ENCODE measurements at places on chromosomes 4 and X. TPM values are rescaled to one million over a fixed set of nuclear protein-coding genes. Genes with fewer than 3 reads are reported as not detected.

DNA sequence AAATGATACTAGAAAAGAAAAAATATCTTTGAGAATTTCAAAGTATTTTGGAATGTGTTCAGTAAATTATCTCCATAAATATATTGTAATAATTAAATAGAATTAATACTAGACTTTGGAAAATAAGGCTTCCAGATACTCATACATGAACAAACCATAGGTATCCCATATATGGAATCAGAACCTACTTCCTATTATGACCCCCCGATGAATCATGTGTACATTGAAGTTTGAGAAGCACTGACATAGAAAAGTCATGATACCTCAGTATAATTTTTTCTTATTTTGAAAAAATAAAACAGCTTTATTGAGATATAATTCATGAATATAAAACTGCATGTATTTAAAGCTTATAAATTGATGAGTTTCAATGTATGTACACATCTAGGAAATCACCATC, 27.2 kb upstream of the SMARCA5 start:
- DNase-seq = no peak

- no peak for DNase-seq
Observed at GRCh38 chr4:74665346-74665745, 129.0 kb downstream of the BTC start.

DNA sequence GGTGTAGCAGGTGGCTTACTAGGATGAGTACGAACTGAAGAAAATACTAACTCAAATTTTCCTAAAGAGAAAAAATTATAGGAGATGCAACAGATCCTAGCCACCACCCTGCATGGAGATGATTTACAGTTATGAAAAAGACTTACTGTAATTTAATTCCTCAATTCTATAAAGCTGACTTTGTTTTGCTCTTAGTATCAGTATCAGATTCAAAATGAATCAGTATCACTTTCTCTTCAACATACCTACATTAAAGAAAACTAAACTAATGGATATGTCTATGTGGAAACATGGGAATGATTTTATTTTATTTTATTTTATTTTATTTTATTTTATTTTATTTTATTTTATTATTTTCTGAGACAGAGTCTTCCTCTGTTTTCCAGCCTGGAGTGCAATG, 525.8 kb downstream of the NLGN4X start:
- no peak for DNase-seq

DNA sequence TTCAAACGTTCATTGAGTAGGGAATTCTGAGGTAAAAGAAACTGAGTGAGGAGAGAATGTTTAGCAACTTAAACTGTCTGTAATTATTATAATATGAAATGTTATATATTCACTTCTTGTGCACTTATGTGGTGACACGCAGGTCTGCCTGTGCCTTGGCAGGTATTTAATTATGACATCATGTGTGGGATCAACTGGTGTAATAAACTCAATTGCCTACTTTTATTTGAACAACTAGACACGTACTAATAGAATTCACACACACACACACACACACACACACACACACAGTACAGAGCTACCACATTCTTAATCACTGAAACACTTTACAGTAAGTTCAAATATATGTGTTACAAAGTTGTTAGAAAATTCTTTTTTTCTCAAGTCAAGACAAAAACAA, 20.7 kb upstream of the SLC25A31 start:
- DNase-seq = no peak

DNA sequence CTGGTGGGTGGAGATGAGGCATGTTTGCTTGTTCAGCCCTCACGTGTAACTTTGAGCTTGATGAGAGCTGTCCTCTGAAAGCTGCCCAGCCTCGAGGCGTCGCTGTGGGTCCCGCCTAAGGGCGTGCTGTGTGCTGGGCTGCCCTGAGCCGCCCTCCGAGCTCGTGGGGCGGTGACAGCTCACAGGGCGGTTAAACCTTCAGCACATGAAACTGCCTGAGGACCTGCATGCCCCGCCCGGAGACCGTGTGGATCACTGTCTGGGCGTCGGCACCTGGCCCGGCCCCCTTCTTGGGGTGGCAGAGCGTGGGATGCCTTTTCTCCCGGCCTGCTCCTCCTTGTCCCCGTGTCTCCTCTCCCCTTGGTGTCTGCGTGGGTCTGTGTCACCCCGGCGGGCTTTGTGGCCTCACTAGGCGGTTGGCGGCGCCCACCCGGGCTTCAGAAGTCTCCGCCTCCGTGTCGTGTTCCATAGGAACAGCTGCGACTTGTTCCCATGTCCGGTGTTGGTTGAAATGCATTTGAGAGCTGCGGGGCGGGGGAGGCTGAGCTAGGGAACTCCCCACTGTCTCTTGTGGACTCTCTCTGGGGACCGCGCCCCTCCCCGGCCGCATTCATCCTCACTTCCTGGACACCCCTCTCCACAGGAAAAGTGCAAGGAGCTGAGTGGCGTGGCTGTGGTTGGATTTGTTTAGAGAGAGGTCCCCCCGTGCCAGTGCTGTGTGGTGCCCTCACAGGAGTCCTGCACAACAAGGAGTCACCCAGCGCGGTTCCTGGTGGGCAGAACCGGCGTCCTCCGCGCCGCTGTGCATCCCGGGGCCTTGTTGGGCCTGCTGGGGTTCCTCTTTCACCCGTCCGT, 6.8 kb downstream of the AKAP17A start:
- no peak for DNase-seq

DNA sequence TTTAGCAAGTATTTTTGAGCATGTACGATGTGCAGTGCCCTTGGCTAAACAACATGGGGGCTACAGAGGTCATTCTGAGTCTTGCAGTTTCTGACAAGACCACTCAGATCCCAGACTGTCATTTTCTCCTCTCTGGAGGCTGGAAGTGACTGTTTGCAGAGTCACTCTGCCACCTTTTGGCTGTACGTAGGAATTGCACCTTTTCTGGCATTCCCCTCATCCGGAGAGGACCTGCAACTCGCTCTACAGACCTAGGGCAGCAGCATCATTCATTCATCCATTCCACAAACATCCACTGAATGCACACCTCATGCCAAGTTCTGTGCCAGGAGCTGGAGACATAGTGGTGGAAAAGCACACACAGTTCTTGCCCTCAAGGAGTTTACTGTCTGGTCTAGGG, 160.4 kb upstream of the GPR101 start:
- no peak for DNase-seq

GRCh38 chr4:122010610-122011009, 58.8 kb upstream of the TRPC3 start:
- no peak for DNase-seq

- no peak for DNase-seq
Observed at GRCh38 chr4:153834901-153835300, 46.0 kb upstream of the SFRP2 start.

- DNase-seq = no peak
Observed at GRCh38 chr4:139617702-139618490, 47.7 kb upstream of the MGST2 start.

GRCh38 chr4:84726356-84726755, 143.4 kb downstream of the CDS1 start:
- DNase-seq = no peak

GRCh38 chr4:117137145-117137544, 51.8 kb upstream of the TRAM1L1 start:
- DNase-seq = no peak

GRCh38 chr4:115234405-115235093, 121.1 kb upstream of the NDST4 start:
- no peak for DNase-seq

- no peak for DNase-seq
Observed at GRCh38 chr4:158496030-158496741, 25.5 kb upstream of the RXFP1 start.

GRCh38 chrX:8629871-8630270, 102.1 kb downstream of the ANOS1 start:
- DNase-seq = no peak

- no peak for DNase-seq
Observed at GRCh38 chr4:40197879-40198689, 1.3 kb downstream of the RHOH start.

DNA sequence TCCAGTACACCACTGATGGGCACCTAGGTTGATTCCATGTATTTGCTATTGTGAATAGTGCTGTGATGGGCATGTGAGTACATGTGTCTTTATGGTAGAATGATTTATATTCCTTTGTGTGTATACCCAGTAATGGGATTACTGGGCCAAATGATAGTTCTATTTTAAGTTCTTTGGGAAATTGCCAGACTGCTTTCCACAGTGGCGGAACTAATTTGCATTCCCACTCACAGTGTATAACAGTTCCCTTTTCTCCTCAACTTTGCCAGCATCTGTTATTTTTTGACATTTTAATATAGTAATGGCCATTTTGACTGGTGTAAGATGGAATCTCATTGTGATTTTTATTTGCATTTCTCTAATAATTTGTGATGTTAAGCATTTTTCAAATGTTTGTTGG, 25.9 kb downstream of the CC2D2A start:
- no peak for DNase-seq

GRCh38 chr4:80918004-80918403, 112.5 kb upstream of the BMP3 start:
- no peak for DNase-seq

DNA sequence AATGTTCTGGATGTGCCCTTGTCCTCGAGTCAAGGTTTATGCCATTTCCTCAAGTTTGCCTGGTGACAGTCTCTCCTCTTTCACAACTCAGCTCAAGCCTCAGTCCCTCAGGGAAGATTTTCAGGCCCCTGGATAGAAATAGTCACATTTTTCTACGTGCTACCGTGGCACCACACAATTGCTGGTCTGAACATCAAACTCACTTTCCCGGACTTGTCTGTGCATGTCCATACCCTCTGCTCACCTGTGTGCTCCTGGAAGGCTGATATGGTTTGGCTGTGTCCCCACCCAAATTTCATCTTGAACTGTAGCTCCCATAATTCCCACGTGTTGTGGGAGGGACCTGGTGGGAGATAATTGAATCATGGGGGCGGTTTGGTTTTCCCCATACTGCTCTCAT, 129.7 kb downstream of the HS3ST1 start:
- DNase-seq = no peak

GRCh38 chr4:18105030-18106011, 83.8 kb upstream of the LCORL start:
- DNase-seq = no peak

DNA sequence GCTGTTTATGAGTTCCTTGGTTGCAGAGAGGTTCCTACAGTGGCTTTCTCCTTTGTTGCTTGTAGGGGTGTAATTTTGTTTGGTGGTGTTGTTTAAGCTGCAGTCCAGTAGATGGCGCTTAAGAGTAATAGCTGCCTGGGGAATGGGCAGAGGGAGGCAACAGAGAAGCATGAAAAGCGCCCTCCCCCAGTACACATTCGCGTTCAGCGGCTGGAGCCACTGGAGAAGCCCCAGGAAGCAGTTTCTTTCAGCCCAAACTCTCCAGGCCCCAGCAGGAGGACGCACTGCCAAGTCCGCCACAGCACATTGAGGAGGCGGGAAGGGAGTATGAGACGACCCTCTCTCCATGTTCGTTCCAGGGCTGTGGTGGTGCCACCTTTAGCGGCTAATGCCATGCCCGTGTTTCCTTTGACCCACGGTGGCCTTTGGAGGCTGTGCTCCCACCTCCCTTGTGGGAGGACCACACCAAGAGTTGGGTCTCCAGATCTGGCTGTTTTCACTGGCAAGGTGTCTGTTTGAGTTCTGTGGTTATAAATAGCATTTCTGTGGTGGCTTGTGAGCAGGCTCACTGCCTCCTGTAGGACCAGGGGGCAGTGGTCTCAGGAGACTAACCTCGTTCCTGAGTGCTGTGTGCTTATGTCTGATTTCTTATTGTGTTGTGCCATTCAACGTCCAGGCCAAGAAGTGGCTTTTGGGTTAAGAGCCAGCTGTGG, 252.3 kb downstream of the ARHGAP10 start:
- DNase-seq = no peak

DNA sequence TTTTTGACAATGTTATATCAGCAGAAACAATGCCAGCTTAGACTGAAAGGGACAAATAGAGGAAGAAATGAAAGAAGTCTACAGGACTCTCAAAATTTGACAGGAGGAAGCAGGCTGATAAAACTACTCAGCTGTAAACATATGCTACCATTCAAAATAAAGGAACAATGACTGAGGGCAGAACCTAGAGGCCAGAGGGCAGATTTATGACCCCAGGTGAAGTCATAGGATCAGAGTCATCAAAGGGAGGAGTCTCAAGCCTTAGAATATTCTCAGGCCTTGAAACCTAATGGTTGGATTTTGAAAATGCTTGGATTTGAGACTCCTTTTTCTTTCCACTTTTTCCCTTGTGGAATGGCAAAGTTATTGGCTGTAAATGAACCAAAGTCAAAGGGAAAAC, 17.0 kb upstream of the SYTL5 start:
- DNase-seq = no peak

- DNase-seq = no peak
Observed at GRCh38 chrX:131571348-131571747, 27.5 kb downstream of the OR13H1 start.

GRCh38 chrX:110178179-110178865, 139.6 kb downstream of the AMMECR1 start:
- DNase-seq = no peak

DNA sequence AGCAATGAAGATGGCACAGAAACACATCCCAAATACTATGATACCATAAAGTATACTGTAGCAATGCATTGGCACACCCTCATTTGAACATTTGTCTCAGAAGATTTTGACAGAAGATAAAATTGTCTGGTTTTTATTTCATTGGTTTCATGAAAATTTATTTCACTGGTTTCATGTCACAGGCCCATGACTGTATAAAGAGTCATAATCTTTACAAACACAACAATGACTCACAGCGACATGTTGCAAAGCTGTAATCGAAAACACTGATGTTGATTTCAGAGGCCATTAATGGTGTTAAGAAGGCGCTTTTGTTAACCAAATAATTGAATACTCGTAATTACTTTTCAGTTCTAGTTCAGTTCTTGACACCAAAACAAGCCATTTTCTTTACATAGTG, 8.1 kb upstream of the DTHD1 start:
- DNase-seq = no peak

- no peak for DNase-seq
Observed at GRCh38 chrX:1833656-1834360, 218.9 kb downstream of the ASMT start.

GRCh38 chr4:163988865-163989264, 494.4 kb downstream of the TMA16 start:
- DNase-seq = no peak

DNA sequence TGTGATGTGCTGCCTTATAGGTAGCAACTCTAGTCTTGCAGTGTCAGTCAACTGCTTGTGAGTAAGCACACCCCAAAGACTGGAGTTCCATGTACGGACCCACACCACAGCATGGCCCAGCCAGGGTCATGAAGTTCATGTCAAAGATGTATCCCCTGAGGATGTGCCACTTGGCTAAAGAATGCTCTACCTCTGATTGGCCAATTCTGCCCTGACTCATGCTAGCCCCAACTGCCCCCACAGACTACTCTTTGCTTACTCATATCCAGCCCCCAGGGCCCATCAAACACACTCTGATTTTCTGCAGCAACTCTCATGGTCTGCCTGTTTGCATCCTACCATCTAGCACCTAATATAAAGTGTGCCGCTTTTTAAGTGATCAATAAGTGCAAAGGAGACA, 62.5 kb downstream of the CHRDL1 start:
- no peak for DNase-seq

Gene LGI2
- polyA plus RNA-seq = 4.4 TPM

Gene DGKK
- not detected for polyA plus RNA-seq

Gene MAGEB10
- polyA plus RNA-seq = not detected

Gene SHISA3
- polyA plus RNA-seq = 3.7 TPM

Gene SMIM43
- 1.5 TPM for polyA plus RNA-seq

Gene TCEANC
- 4.3 TPM for polyA plus RNA-seq

Gene LONRF3
- polyA plus RNA-seq = 3.5 TPM

All from forelimb muscle (tissue), 1 donor.